CD4-positive, alpha-beta T cell treated with Interleukin-10 for 1 hour (primary cell): ENCODE measurements at places on chromosomes 6 and 20.

DNA sequence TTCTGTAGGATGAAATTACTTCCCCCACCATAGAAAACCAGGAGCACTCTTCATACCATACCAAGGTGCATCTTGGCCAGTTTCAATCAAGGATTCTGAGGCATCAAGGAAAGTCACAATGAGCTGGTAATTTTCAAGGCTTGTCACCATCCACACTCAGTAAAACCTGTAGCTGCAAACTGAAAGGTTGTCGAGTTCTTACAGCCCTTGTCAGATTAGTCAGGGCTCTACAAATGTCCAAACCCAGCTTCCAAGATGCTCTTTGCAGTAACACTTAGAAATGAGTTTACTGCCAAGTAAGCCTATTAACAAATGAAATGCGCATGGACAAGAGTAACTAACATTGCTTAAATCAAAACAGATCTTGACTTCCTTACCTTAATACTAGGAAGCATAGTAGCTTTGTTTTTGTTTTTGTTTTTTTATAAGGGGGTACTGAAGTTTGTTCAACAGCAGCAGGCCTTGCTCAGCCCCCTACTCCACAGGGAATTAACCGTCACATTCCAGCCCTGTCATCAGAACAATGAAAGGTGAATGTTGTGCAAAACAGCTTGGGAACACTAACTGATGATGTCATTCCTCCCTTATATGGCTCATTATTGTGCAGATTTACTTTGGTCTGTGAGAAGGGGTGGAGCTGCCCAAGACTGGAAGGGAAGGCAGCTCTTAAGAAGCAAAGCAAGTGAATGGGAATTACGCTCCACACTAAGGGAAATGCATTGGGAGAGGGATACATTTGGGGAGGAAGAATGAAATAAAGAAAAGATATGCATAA is 49.9 kb upstream of the TMEM30A start:
- DNase-seq, result no peak

DNA sequence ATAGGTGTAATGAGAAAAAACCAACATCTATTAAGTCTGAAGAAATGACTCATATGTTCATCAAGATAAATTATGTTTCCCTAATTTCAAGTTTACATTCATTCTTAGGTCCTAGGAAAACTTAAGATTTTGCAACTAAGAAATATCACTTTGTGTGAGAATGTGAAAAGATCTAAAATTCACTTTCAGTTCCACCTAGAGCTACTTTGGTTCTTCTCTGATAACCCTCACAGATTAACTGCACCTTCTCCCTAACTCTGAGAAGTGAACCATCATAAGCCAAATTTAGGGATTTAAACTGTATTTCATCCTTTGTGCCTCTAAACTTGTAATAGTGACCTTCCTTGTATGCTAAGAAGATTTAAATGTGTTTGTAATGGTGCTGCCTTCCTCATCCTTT is 213.0 kb downstream of the FRK start:
- DNase-seq, result no peak

GRCh38 chr6:167211295-167211648 is 53.5 kb upstream of the GPR31 start:
- no peak for DNase-seq

DNA sequence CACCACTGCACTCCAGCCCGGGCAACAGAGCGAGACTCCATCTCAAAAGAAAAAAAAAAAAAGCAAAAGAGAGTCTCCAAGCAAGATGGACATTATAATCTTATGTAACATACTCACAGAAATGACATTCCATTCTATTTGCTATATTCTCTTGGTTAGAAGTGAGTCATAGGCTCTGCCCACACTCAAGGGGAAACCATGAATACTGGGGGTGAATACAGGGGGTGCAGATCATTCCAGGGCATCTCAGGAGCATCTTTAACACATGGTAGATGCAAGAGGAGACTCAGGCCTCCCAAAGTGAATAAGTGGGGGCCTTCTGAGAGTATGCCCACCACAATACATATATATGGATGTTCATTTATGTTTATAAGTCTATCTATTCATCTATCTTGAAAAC is 18.3 kb upstream of the RANBP9 start:
- DNase-seq, result no peak

DNA sequence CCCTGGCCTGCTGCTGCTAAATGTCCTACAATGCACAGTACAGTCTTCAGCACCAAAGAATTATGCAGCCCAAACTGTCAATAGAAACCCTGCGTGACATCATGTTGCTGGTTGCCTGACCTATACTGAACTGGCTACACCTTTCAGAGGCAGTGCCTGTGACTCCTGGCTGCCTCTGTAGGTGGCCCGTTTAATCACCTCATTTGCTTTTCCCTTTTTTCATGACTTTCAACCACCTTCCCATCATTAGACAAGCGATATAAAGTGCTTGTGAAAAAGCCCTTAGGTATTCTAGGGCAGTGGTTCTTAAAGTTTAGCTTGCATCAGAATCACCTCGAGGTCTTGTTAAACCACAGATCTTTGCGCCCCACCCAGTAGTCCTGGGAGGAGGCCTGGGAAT is 33.0 kb upstream of the RIPOR2 start:
- DNase-seq, result no peak

GRCh38 chr20:37562695-37563480 is 35.2 kb upstream of the BLCAP start:
- DNase-seq, result no peak

- no peak for DNase-seq
These were observed 17.4 kb downstream of the SIM1 start for GRCh38 chr6:100447081-100447899.

DNA sequence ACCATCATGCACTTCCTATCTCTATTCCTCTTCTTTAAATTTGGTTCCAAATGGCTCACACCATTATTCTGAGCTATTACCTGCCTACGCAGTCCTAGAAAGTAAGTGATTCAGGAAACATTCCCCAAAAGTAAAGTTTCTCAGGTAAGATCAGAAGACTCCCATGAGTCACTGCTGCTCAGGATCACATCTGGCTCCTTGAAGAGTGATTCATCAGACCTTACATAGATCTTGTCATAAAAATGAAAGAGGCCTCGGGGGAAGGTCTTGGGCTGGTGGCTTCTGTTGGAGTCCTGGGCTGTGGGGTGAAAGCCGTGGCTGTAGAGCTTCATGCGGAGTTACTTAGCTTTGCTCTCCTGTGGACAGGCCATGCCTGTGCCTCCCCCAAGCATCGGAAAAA is 35.9 kb downstream of the PLG start:
- DNase-seq, result no peak

- no peak for DNase-seq
These were observed 53.5 kb downstream of the RAB44 start for GRCh38 chr6:36751091-36751490.

- no peak for DNase-seq
These were observed 49.8 kb downstream of the IRF4 start for GRCh38 chr6:441126-441920.

DNA sequence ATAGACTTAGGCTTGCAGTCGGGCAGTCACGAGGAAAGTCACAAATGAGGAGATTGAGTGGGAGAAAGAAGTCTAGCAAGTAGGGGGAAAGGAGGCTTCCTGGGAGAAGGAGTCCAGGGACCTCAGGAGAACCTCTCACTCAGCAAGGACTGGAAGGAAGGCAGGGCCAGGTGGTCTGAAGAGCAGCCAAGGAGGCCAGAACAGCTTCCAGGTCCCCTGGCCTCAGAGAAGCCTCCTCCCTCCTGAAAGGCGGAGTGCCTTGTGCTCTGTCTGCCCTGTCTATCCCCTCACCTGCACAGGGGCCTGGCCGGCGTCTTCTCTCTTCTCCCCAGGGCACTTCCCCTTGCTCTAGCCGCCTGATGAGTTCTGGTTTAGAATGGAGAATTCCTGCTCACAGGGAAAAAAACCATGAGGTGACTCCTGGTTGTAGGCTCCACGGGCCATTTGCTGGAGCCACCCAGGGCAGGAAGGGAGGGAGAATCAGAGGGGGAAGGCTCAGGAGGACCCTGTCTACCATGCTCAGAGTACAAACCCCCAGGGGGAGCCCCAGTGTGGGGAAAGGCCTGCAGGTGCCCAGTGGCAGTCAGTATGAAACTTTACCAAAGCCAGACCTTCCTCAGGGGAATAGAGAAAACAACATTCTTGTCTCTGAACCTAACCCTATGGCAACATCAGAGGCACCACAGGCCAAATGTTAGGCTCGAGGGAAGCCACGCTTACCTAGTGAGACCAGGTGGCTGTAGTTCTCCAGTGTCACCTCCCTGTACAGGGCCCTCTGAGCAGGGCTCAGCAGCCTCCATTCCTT is 11.2 kb downstream of the ZNF337 start:
- DNase-seq, result no peak

- no peak for DNase-seq
These were observed 128.7 kb upstream of the TRAF3IP2 start for GRCh38 chr6:111734068-111735061.

DNA sequence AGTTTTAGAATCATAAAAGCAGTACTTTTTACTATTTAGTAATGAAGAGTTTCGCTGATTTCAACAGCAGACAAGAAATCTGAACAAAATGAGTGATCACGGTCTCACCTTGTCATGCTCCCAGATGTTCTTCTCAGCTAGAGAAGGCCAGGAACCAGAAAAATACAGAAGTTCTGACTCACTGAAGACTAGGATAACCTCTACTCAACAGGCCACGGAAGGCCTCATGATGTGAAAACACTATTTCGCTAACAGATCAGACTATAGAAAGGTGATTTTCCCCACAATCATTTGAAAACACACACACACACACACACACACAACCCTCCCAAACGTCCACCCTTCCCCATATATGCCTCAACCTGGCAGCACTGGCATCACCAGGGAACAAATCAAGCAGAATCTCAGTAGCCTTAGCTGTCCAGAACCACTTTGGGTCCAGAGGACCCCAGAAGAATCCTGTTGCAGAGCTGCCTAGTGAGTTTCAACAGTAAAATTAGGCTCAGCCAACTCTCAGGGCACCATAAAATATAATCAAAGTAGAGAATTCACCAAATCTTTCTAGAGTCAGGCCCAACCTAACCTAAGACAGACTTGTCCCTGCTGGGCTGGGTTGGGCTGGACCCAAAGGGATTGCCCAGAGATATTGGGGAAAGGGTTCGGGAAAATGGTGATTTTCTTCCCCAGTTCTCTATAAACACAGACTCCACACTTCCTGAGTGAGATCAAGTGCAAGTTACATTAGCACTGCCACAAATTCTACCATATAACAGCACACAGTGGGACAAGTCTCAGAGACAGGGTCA is 7.9 kb downstream of the EXOC2 start:
- DNase-seq, result no peak

DNA sequence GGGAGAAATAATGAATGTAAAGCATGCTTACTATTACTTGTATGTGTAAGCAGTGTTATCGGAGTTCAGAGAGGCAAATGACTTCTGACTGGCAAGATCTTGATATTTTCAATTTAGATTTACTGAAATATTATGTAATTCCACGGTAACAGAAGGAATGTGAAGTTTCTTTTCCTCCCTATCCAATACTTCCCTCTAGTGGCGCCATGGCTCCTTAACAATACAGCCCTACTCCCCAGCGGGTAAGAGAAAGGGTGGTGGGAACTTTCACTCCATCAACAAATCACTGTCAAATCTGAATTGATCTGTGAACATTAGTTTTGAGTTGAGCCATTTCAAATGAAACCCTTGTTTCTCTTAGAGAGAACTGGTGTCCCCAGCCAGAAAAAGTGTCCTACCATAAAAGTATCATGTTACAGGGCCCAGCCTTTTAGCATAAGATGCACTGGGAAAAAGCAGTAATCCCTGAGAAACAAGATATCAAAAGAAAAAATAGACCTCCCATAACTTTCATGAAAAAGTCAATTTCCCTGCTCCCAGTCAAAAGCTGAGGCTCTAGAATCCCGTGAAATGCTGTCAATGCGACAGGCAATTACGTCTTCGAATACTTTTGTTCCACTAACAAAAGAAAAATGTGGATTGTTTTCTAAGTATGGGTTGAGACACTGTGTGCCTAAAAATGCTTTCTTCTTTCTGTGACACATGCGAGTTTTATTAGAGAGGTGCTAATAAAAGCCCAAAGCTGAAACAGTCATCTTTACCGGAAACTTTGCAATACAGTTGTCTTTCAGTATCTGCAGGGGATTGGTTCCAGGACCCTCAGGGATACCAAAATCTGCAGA is 12.9 kb downstream of the COX7A2 start:
- DNase-seq, result no peak

DNA sequence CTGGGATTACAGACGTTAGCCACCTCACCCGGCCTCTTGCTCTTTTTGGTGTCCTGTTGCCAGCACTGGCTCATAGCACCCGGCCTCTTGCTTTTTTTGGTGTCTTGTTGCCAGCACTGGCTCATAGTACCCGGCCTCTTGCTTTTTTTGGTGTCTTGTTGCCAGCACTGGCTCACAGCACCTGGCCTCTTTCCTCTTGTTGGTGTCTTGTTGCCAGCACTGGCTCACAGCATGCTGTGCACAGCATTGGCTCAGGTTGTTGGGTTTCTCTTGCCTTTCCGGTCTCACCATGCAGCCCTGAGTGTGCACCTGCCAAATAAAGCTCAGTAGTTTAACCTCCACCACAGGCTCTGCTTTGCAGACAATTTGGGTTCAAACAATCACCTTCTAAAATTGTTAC is 208.2 kb downstream of the THBS2 start:
- no peak for DNase-seq
